T-helper 2 cell treated with Interferon-gamma antibody and Interleukin-4, amounts not matched to agents 5 μg/mL and 100 μg/mL, for 36 hours (primary cell): ENCODE measurements at places on chromosomes 12 and 14.

DNA sequence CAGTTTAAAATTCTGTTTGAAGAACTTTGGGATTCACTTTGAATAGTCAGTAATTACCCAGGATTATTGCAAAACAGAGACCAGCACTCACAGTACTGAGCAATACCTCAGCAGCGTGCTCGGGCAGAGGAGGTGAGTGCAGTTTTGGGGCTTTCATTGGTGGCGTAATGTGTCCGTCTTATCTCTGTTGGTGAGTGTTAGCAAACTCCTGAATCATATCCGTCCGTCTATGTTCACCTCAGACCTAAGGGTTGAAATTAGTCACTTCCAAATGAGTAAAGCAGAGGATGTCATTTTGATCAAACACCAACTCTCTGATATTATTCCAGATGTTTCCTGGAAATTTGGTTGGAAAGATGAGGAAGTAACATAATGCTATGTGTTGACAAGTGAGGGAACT lies 82.8 kb downstream of the BORCS5 start:
- peak; percentile 84 for DNase-seq

DNA sequence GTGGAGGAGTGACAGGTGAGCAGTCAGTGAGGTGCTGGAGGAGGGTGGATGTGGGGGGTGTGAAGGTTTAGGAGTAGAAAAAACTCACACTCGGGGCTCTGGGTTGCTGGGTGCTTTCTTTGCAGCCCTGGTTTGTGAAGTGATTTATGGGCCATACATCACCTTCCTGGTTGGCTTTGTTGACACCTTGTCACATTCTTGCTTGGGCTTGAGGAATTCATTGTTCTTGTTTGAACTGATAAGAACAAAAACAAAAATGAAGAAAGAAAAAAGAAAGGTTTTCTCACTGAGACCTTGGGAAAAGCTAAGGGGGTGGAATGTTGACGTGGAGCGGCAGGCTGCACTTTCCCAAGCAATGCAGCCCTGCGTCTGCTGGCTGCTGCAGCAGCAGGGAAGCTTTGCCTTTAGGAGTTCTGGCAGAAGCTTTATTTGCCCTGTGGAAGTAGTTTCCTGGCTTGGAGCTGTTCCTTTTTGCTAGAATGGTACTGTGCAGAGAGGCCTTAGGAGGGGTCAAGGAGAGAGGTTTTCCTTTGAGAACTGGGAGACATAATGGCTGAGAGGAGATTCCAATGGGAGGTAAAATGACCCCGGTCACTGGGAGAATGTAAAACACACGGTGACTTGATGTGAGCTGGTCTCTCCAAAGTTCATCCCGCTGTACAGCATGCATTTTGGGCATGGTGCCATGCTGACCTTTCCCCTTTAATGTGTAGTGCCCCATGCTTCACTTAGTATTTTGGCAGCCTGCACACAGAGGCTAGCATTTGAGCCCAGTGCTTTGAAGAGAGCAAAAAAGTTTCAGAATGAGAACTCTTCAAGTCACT lies 52.8 kb downstream of the HMGA2 start:
- no peak for DNase-seq

DNA sequence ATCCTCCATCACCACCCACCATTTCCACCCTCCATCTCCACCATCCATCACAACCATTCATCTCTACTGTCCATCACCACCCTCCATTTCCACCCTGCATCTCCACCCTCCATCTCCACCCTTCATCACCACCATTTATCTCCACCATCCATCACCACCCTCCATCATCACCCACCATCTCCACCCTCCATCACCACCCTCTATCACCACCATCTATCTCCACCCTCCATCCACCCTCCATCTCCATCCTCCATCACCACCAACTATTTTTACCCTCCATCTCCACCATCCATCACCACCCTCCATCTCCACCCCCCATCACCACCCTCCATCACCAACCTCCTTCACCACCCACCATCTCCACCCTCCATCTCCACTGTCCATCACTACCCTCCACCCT lies 4.7 kb upstream of the CEP170B start:
- no peak for DNase-seq

- DNase-seq: no peak
These were observed 56.3 kb downstream of the SLC6A15 start for GRCh38 chr12:84856156-84856900.

DNA sequence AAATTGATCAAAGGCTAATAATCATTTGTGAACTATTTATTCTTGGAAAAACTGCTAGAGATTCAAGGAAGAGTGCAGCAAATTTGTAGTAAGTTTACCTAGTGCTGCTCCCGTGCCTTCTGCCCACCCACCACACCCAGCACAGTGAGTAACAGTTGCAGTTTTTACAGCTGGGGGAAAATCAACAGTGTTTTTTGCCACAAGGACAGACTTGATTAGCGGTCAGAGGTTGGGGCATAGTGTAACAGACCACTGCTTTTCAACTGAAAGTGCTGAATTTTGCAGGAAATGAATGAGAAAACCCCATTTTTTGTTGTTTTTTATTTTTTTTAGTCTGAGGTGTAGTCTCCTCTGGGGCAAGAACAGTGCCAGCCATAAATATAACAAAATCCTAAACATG lies 7.5 kb upstream of the KLRK1 start:
- no peak for DNase-seq

DNA sequence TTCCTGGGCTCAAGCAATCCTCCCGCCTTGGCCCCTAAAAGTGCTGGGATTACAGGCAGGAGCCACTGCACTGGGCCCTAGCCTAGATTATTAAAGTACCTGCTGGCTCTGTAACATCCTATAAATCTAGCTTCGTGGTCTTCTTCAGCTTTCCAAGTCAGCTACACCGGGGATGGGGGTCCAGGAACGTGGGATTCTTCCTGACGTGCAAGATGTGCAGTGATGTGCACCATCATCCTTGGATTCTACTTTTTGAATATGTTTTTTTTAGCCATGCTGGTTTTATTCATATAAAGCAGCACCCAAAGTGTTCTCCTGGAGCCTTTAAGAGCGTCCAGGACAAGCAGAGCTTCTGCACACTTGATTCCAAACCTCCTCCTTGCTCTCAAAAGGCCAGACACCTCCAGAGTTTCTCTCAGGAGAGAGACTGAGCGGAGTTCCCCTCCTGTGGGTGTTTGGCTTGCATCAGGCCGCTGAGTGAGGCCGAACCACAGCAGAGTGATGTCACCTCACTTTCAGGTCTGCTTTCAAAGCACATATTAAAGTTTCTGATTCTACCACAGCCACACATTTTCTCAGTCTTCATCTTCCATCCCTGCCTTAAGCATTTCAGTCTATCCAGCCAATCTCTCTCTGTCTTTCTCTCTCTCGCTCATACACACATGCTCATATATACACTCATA lies 33.4 kb downstream of the VCPKMT start:
- peak; percentile 93 for DNase-seq

DNA sequence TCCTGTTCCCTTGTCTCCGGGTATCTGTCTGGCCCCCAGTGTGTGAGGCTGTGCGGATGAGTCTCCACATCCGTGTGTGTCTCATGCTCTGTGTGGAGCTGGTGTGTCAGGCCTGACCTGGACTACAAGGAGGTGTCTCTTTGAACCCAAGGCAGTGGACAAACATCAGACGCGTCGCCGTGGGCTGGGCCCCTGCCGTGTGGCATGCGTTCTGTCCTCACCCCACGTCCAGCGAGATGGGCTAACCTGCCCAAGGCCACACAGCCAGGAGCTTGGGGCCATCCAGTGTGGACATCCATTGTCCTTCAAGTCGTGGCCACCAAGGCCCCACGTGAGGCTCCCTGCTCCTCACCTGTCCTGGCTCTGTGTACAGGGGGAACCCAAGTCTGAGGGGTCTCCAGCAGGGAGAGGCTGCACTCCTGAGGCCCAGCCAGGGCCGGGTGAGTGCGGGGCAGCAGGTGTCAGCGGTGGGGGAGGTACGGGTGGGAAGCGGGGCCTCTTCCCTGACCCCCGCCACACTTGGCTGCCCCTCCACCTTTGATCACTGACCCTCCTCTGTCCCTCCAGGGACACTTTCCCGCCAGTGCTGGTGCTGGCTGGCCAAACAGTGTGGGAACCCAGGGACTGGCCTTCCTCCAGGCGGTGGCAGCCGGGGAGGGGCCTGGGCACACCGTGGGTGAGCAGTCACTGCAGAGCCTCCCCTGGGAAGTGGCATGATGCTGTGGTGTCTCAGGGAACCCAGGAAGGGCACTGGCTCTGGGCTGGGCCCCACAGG lies 48.5 kb downstream of the CYP46A1 start:
- DNase-seq: no peak

DNA sequence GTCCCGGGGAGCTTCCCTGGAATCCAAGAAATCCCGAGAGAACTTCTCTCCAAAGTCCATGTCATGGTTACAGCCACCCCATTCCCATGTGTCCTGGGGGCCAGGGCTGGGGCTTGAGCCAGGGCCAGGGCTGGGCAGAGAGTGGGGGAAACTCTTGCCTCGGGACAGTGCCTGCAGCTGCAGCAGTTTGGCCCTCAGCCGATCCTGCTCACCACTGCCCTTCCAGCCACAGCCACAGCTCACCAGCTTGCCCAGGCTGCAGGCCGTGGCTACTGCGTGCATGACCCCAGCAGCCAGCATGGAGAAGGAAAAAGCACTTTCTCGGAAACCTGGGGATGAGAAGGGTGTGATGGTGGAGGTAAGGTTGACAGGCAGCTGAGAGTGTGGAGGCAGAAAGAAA lies 3.5 kb downstream of the WNT10B start:
- no peak for DNase-seq

GRCh38 chr14:100329233-100330006 lies 6.3 kb downstream of the SLC25A47 start:
- no peak for DNase-seq

DNA sequence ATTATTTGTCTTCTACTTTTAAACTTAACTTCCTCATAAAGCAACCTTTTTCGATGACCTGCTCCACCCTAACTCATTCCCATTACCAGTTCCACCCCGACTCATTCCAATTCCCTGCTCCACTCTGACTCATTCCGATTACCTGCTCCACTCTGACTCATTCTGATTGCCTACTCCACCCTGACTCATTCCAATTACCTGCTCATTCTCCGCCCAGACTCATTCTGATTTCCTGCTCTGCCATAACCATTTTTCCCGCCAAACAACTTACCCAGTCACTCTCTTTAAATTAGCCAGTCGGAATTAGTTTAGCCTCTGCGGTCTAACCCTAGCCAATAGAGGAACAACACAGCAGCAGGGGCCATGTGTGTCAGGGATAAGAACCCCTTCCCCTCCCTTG lies 249.1 kb downstream of the DPY19L2 start:
- no peak for DNase-seq

DNA sequence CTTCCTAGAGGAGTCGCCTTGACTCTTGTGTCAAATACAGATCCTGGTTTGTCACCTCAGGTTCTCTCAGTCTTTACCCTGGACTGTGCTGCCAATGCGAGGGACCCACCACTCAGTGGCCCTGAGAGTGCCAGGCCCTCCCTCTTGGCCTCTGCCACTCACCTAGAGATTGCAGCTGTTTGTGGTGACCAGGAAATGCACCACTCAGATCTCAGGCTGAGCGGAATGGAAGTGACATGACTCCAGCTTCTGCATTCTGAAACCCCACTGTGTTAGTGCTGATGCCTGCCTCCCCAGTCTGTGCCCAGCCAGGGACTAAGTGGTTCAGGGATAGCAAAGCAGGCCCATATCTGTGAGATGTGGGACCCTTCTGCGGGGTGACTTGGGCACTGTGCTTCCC lies 27.8 kb upstream of the NEDD1 start:
- no peak for DNase-seq

GRCh38 chr12:52522346-52523011 lies 2.3 kb upstream of the KRT5 start:
- DNase-seq: no peak

GRCh38 chr14:84432676-84433075 lies 1097.3 kb upstream of the FLRT2 start:
- DNase-seq: no peak

- DNase-seq: no peak
These were observed 485.7 kb downstream of the ZFP36L1 start for GRCh38 chr14:68306934-68307789.

DNA sequence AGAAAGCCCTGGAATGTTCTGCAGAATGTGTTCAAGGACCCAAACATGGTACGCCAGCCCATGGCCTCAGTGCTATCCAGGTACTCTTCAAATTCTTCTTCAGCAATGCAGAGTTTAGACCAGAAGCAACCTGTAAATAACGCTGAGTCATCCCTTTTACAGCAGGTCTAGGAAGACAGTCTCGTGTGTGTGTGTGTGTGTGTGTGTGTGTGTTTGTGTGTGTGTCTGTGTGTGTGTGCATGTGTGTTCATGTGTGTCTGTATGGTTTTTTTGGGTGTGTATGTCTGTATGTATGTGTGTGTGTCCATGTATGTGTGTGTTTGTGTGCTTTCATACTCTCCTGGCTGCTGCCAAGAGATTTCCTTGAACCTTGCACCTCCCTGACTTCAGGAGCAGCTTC lies 60.1 kb upstream of the RFX4 start:
- no peak for DNase-seq

DNA sequence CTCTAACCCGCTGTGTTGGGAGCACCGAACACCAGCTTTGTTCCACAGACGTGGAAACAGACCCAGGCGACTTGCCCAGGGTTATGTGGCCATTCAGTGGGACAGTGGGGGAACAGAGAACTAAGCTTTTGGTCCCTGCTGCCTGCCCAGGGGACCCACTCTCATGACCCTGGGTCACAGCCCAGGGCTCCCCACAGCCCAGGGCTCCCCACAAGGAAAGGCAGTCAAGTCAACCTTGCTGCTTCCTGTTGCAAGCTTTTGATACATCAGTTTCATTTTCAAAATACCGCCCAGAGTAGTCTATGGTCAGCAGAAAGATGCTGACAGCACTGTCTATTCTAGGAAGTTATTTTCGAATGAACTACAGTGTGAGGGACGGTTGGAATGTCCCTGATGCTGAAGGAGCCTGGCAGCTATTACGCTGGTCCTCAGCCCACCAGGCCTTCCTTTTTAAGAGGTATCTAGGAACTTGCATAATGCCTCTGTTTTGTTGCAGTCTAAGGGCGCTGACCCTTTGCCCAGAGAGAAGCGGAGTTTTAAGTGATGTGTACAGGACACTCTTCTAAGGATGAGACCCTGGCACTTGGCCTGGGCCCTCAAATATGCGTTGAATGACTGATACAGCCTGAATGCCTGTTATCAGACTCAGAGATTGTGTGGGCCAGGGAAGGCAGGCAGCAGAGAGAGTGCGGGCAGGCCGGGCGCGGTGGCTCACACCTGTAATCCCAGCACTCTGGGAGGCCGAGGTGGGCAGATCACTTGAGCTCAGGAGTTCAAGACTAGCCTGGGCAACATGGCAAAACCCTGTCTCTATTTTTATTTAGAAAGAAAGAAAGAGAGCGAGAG lies 12.6 kb upstream of the TTC7B start:
- peak; percentile 26 for DNase-seq
